Posterior cingulate gyrus (tissue), 11 donors: ENCODE measurements at places on chromosomes 4 and X.

DNA sequence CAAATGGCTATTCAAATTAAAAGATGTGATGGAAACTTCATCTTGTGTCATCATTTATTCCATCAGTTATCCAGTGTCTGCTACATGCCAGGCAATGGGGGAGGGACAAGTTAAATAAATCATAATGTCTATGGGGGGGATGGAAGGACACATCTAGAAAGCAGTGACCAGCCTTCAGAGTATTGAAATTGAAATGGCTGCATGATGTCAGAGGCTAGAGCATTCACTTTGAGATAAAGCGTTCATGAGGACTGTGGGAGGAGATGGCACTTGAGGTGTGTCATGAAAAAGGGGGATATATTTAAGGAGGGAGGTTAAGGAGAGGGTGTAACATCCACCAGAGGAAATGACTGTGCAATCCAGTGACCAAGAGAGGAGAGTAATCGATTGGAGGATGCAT, 50.6 kb downstream of the SLIT2 start:
- no peak for DNase-seq

DNA sequence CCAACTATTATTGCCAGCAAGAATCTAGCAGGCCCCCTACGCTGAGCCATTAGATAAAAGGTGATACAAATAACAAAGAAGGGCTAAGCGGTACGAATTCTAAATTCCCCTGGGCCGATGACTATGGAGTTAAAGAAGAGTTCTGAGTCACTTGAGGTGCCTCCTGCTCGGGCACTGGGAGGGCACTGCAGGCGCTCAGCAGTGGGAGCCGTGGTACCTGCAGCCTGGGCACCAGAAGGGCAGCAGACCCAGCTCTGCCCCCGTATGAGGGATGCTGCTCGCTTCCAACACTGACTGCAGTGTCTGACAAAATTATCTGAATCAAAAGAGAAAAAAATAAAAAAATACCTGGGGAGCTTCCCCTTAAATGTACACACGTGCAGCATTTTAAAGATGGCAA, 44.1 kb upstream of the MTNR1A start:
- no peak for DNase-seq

DNA sequence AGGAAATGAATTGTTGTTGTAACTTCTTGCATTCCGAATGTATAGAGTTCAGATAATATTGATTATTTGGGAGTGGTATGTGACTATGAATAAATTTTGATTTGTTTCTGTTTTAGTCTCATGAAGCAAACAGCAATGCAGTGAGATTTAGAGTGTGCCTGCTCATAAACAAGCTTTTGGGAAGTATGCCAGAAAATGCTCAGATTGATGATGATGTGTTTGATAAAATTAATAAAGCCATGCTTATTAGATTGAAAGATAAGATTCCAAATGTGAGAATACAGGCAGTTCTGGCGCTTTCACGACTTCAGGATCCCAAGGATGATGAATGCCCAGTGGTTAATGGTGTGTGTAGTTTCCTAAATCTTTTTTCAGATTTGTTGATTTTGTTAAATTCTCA, 2.0 kb downstream of the NCAPG start:
- no peak for DNase-seq

GRCh38 chr4:54144661-54145171, 44.8 kb downstream of the GSX2 start:
- DNase-seq, result no peak

GRCh38 chr4:26368685-26369084, 47.9 kb downstream of the RBPJ start:
- DNase-seq, result no peak

DNA sequence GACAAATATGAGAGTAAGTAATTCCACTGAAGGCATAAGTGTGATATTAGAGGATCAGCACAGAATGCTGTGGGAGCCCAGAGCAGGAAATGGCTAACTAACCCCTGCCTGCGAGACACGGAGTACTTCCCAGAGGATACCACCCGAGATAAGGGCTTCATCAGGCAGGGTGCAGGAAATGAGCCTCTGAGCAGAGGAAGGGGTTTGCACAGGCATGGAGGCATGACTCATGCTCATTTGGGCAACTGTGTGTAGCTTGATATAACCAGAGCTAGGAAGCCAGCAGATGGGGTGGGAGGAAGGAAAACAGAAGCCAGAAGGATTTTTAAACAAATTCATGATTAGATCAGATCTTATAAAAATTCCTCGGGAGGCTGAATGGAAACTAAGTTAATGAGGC, 70.0 kb upstream of the TSPAN5 start:
- DNase-seq, result no peak

DNA sequence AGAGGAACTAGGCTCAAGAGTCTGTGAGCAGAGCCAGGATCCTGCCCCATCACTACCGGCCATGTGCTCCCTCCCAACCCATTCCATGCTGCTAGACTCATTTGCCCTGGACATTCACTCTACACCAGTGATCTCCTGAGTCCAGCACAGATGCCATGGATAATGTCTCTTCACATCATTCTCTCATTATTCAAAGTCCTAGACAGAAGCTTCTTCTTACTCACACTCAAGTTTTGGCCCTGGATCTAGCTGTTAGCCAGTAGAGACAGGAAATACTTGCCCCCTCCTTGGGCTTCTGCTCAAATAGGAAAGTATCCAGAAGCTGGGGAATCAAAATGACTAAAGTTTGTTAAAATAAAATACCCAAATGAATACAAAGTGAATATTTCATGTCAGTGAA, 266.8 kb upstream of the LDB2 start:
- no peak for DNase-seq

DNA sequence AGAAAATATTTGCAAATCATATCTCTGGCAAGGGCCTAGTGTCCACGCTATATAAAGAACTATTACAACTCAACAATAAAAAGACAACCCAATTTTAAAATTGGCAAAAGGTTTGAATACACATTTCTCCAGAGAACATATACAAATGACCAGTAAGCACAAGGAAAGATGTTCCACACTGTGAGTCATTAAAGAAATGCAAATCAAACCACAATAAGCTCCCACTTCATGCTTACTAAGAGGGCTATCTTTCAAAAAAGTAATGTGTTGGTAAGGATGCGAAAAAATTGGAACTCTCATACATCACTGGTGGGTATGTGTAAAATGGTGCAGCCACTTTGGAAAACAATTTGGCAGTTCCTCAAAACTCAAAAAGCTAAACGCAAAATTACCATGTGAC, 884.0 kb upstream of the INTU start:
- no peak for DNase-seq

GRCh38 chr4:118077767-118078105, 43.5 kb downstream of the NDST3 start:
- DNase-seq, result no peak

DNA sequence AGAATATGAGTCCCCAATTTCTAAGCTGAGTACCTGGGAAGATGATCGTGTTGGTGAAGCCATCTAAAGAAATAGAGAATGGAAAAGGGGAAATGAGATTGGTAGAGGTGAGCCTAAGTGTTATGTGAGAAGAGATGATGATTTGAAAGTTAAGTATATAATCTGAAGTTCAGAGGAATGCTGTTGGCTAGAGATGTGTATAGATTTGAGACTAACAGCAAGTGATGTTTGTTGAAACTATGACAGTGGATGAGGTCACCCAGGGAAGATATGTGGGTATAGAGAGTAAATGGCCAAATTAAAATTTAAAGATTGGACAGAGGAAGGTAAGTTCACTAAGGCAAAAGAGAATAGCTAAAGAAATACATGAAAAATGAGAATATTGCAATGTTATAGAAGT, 324.2 kb downstream of the MAPK10 start:
- no peak for DNase-seq

DNA sequence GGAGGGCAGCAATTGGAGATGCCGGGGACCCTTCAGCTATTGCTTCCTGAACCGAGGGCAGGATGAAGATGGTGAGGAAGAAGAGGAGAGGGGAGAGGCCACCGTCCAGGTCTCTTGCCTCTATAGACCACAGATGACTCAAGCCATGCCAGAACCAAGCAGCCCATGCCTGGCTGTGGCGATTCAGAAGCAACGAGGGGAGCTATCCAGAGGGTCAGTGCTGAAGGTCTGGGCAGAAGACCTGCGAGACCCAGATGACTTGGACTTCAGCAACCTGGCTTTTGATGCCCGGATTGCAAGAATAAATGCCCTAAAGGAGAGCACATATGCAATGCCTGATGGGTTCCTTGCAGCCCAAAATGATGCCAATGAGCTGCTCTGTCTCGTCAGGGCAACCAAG, 70.2 kb upstream of the PRPS2 start:
- DNase-seq, result no peak

GRCh38 chr4:134388351-134388750, 186.8 kb upstream of the PABPC4L start:
- no peak for DNase-seq

DNA sequence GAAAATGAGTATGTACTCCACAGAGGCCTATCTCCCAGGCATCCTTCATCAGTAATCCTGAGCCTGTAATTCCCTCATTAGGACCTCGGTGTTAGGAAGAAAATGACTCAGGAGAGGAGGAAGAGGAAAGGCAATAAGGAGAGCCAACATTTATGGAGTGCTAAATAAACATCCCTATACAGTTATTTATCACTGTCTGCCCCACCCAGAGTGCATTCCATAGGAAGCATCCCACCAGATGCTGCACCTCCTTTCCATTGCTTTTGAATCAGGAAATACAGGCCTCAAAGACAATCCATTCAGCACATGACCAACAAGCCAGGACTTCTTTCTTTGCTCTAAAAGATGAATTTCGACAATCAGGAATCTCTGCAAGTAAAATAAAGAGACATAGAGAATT, 47.6 kb downstream of the USP38 start:
- no peak for DNase-seq

DNA sequence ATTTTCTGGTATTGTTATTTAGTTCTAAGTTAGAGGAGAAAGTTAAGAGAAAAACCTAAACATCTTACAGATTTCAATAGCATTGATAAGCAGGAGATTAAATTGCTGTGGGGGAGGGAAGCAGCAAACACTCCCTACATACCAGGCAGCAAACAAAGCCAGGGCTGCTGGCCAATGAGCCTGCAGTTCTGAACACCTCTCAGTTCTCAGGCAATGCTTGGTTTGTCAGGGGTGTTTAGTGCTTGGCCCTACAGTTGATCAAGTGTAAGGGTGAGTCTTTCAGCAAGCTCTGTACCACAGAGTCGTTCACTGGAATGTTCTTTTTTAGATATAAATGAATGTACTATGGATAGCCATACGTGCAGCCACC, 38.6 kb downstream of the EGFL6 start:
- no peak for DNase-seq

GRCh38 chrX:130048686-130049222, 61.5 kb downstream of the ELF4 start:
- DNase-seq, result no peak

GRCh38 chrX:48782795-48783194, 3.6 kb upstream of the GATA1 start:
- no peak for DNase-seq

- no peak for DNase-seq
Observed at GRCh38 chr4:6029254-6029653, 11.0 kb upstream of the C4orf50 start.

DNA sequence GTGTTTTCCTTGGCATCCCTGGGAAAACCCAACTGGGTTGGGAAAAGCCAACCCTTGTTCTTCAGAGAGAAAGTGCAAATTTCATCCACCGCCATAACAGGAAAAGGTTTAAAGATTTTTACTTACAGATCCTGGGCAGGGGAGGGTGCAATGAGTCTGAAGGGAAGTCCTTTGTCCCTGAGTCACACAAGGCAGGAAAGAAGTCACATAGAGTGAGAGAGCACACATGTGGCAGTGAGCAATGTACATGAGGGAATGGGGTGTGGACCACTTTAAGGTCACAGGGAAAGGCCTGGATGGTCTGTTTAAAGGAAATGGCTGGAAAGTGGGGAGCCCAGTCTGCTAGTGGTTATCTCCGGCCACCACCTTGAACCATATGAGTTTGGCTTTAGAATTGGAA, 248.9 kb downstream of the HS3ST1 start:
- DNase-seq, result no peak

DNA sequence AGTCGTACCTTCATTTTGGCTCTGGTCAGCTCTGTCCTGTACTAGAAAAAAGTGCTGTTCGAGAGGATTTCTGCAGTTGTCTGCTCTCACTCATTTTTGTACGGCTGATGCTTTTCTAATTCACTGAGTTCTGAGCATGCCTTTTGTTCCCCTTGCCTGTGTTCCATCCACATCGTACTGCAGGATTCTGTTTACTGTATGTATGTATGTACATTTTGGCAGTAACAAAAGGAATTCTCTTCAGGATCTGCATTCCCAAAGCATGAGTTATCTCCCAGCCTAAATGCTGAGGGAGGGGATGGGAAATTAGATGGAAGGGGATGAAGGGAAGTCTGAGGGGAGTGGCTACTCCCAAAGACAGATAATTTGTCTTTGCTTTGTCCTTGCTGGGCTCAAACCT, 87.6 kb downstream of the GBA3 start:
- no peak for DNase-seq

DNA sequence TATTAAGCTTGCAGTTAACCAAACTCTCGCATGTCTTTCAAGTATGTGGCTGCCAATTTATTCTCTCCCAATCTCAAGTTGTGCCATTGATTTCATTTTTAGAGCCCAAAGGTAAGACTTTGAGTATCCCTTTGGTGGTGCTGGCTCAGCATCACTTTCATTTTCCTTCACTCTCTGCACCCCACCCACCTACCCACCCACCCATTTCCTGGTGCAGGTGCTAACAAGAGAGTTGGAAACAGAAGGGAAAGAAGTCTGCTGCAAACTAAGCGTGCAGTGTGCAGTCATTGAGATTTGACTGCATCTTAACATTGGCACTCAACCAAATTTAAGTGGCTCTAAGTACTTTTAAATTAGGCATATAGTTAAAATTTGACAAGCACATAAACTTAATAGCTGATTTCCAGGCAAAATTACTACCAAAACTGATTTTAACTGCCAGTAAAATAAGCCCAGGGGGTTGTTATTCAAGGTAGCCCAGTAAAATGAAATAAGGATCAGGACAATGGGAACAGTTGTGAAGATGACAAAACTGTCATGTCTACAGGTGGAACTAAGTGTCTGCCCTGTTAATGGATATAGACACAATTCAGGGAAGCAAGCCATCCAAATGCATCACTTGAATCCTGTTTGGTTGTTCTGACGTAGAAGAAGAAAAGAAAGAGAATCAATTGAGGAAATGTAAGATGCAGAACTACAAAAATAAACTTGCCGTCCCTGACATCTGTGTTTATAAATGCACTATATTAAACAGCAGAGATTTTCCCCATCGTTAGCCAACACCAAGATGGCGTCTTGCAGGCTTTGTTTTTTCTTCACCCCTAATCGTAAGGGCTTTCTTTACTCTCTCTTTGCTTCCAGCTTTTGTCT, 184.2 kb downstream of the KDR start:
- DNase-seq, result no peak

GRCh38 chrX:3450881-3451570, 104.6 kb upstream of the MXRA5 start:
- DNase-seq, result no peak

GRCh38 chr4:23161787-23162186, 469.1 kb downstream of the GBA3 start:
- no peak for DNase-seq

- no peak for DNase-seq
Observed at GRCh38 chr4:189530848-189531247, 409.8 kb upstream of the FRG1 start.
